ENCODE measurements at places on chromosomes 3 and 15.
A peak's percentile ranks its signal among the peaks of the same experiment; 100 is the strongest.

DNA sequence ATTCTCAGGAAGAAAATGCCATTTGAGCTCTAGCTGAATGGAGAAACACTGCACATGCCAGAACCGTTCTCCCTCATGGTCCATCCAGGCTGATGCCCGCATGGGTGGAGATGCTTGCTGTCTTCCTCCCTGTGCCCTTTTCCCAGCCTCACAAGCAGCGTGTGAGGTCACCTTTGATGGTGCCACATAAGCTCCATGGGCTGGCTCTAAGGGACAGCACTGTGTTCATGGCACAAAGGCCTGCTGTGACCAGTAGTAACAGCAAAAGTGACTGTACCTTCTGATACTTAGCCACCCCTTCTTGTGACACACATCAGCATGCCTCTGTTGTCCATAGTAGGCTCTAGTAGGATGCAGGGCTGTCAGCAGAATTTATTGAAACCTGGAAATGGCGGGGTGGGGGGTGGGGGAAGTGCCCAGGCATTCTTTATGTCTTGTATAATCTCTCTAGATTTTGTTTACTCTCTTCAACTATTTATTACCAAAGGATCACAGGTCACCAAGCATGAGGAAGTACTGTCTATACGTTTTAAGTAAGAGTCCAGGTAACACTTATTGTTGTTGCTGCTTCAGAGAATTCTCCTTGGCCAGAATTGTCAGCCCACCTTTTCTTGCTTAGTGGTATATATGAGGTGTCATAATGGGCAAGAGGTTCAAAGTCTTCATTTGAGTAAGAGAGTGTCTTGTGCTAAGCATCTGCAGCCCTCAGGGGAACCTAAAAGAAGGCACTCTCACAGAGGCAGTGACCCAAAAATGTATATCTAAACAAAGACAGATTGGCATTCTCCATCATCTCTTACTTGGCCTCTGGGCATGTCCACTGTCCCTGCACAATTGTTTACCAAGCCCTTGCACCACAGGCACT, 56.5 kb downstream of the RAB7A start:
- DNase-seq: no peak

DNA sequence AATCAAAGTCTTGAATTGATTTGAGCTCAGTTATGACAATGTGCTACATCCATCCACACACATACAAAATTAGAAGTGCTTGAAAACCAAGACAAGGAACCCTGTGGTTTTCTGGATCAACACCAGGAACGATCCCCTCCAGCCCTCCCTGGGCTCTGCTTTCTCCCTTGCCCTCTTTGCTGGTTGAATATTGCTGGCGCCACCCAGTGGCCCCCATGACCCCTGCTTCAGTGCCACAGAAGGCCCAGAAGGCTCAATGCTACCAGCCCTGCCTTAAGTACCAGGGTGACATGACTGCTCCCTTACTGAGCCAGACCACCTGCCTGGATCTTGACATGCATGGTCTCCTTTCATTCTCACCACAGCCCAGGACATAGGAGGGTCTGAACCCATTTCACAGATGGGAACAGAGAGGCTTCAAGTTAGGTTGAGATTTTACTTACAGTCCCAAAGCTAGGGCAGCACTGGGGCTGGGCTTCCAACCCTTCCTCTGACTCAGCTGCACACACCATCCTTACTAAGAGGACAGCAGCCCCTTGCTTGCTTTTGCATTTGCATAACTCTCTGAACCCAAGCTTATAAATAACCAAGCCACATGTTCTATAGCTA, 15.0 kb downstream of the IL12A start:
- DNase-seq: peak; percentile 67

GRCh38 chr3:106809623-106810299, 567.5 kb upstream of the CCDC54 start:
- DNase-seq: no peak

DNA sequence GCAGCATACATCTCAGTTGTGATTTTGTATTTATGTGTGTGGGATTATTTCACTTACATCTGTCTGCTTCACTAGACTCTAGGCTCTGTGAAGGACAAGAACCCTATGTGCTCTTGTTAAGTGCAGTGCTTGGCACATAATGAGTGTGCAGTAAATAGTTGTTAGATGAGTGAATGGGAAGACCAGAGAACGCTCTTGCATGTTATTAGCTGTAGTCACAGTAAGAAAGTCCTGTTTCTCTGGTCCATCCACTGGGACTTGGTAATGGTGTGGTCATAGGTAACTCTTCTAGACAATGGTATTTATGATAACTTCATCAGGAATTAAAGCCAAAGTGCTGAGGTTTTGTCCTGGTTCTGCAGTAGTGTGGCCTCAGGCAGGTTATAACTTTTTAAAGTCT, 1.4 kb upstream of the AQP9 start:
- DNase-seq: no peak

GRCh38 chr3:173744895-173745294, 347.4 kb downstream of the NLGN1 start:
- no peak for DNase-seq

GRCh38 chr15:65828585-65828984, 36.5 kb upstream of the DENND4A start:
- DNase-seq: no peak
